ENCODE measurements at places on chromosomes 2 and 18.

GRCh38 chr2:238861766-238862315 lies 14.0 kb downstream of the TWIST2 start:
- DNase-seq, result no peak

DNA sequence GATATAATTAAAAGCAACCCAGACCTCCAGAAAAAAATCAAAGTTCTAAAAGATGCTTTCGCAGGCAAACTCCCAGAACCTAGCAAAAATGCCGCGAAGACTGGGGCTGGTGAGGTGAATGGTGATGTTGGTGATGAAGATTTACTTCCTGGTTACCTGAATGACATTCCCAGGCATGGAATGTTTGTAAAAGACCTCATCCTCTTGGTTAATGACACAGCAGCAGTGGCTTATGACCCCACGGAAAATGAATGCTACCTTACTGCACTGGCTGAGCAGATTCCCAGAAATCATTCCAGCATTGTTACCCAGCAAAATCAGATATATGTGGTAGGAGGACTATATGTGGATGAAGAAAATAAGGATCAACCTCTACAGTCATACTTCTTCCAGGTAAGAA lies 994 bp downstream of the KLHL41 start:
- DNase-seq, result no peak

DNA sequence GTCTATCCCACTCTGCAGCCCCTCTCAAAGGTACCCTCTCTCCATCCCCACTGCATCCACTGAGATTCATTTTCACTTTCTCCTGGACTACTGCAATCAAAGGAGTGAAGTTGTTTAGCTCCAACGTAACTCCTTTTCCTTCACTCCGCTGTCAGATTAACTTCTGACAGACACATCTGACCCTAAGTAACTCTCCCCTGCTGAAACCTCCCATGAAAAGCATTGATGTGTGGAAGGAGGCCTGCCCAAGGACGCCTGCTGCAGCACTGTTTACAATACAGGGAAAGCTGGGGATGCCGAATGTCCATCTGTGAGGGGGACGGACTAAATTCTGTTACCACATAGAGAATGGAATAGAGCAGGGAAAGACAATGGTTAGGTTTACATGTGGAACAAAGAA lies 114.8 kb downstream of the TMEM163 start:
- DNase-seq, result no peak

DNA sequence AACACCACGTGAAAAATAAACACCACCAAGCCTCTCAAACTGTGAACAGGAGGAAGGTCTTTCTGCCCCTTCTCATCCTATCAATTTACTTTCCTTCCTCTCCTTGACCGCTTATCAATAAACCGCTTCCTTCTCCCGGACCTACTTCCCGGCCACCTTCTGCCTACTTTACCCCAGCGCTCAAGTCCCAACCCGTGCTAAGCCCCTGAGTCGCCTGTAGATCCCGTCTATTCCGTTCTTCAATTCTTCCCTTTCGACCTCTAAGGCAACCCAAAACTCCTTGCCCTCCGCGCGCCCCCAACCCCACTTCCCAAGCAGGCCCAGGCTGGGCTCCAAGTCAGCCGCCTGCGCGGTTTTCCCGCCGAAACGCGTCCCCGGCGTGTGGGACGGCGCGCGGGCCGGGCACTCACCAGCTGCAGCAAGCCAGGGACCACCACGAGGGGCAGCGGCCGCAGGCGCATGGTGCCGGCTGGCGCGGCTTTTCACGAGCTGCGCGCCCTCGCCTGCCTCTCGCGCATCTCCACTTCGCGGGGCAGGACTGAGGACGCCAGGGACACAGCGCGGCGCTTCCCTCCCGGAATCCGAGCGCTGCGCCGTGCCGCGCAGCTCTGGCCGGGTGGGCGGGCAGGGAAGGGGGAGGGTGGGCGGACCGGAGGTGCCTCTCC lies at the start of gene NXPH2:
Gene NXPH2, minus strand, starts transcription at position 610 of the 665 bp plus-strand sequence. Its CDS starts 149 bp downstream, at position 461.
- peak; percentile 8 for DNase-seq

DNA sequence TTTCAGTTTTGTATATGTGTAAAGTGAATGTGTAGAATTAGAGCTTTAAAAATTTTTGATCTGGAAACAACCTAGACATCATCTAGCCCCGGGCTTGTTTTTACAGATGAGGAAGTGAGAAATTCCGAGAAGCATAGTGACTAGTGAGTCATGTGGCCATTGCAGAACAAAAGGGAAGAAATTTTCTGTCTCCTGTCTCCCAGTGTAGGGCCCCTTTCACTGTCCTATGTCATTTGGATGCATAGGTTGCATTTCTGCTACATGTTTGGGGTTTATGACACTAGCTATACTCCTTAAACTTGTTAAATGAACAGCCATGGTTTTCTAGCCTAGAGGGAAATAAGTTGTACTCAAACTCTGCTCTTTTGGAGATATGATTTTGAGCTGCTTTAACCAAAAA lies 84.6 kb downstream of the PLCL1 start:
- DNase-seq, result peak; percentile 80

GRCh38 chr2:19362755-19363473 lies 4.5 kb upstream of the OSR1 start:
- DNase-seq, result peak; percentile 92

GRCh38 chr2:96775160-96775559 lies 14.5 kb downstream of the CNNM4 start:
- DNase-seq, result peak; percentile 16

DNA sequence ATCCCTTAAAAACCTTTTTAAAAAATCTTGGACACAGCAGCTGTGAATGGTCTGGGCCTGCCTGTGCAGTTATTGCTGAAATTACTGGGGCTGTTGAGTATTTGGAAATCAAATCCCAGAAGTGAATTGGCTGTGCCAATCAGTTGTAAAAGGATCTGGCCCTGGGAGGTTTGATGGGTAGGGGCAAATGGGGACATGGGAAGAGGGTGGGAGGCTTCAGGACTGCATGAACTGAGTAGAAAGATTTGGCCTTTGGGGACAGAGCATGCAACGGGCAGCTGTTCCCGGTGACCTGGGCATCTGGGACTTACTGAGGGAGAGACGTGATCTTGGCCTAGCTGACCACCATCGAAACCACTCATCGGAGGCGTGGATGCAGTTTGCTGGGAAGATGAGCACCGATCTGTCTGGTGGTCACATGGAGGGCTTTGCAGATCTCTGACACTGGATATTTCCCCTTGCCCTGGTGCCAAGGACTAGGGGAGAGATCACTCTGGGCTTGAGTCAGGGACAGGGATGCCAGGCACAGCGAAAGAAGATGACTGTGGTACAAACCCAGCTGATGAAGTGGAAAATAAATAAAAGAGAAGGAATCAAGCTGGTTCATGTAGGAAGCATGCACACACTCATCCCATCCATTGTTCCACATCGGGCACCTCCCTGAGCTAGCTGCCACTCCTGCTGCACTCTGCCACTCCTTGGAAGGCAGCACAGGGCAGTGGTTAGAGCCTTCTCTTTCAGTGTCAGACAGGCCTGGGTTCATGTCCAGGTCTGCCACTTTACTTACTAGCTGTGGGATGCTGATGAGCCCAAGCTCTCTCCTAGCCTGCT lies 58.4 kb downstream of the SEMA4F start:
- DNase-seq, result no peak

- DNase-seq, result peak; percentile 42
Measured at GRCh38 chr2:160394153-160394552, 99.5 kb downstream of the RBMS1 start.
